ENCODE measurements at places on chromosomes 6 and 20.

DNA sequence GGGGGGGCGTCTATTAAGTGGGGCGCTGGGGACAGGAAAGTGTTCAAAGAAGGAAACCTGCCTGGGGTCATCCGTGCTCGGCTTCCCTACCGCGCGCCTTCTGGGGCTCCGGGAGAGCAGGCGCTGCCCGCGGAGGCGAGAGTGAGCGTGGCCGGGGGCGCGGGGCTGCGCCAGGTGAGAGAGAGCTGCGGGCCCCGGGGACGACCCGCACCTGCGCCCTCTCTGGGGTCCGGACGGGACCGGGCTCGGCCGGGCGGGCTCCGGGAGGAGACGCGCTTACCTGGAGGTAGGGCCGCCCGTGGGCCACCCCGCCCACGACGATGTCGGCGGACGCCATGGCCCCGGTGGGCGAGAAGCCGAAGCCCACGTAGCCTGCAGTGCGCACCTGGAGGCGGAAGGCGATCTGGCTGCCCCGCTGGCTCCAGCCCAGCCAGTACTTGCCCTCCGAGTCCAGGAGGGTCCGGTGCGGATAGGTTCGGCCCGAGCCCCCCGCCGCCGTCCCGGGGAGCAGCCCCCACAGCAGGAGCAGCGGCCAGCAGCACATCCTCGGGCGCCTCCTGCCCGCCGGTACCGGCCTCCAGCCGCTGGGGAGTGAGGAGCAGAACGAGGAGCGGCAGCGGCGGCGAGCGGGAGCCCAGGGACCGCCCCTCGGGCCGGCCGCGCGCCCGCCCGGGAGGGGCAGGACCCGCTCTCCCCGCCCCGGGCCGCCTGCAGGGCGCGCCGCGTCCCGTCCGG, at the start of gene MOXD1:
Gene MOXD1 (minus strand): TSS at position 593 of the 735 bp plus-strand sequence. CDS start 49 bp downstream, at position 544.
- no peak for DNase-seq

GRCh38 chr6:33895296-33895695, 91.5 kb upstream of the MLN start:
- DNase-seq, result no peak

GRCh38 chr6:146697921-146698320, 99.1 kb downstream of the ADGB start:
- DNase-seq, result no peak

GRCh38 chr20:23222531-23223200, 127.9 kb upstream of the NXT1 start:
- no peak for DNase-seq

- DNase-seq, result no peak
These were observed 65.2 kb downstream of the STX11 start for GRCh38 chr6:144215402-144215931.

- DNase-seq, result no peak
These were observed 3.1 kb downstream of the GABRR2 start for GRCh38 chr6:89311853-89312531.

GRCh38 chr6:120736740-120737139, 597.5 kb downstream of the TBC1D32 start:
- no peak for DNase-seq

DNA sequence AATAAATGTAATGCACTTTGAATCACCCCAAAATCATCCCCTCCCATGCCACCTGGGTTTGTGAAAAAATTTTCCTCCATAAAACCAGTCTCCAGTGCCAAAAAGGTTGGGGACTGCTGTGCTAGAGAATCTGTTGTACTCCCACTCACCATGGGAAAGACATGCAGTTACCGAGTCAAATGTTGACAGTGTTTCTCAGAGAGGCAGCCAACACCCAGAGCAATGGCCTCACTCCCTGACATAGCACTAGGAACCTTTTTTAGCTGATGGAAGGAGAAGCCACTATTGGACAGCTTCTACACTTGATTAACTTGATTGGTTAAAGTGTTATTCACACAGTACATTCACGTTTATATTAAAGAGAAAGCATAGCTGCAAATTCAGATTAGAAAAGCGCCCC, 59.8 kb upstream of the MANEA start:
- no peak for DNase-seq

GRCh38 chr6:40672087-40672486, 84.9 kb upstream of the LRFN2 start:
- no peak for DNase-seq

DNA sequence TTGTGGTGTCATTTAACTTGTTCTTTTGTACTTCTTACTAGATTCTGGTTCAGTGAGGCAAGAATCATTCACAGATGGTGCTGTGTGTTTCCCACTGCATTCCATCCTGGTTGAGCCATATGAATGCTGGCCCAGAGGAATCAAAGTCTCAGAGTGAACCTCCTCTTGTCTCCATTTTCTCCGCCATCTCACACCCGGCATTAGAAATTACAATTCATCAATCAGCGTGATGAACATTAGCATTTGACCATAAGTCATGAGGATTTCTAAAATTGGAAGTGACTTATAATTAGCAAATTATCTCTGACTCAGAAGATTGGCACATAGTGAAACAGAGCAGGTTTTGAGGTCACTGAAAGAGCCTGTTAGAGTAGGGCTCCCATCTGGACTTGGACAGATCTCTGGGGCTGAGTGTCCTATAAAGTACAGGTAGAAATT, 25.2 kb downstream of the TNFAIP3 start:
- DNase-seq, result no peak

- no peak for DNase-seq
These were observed 123.6 kb upstream of the TNFAIP3 start for GRCh38 chr6:137743493-137743892.

DNA sequence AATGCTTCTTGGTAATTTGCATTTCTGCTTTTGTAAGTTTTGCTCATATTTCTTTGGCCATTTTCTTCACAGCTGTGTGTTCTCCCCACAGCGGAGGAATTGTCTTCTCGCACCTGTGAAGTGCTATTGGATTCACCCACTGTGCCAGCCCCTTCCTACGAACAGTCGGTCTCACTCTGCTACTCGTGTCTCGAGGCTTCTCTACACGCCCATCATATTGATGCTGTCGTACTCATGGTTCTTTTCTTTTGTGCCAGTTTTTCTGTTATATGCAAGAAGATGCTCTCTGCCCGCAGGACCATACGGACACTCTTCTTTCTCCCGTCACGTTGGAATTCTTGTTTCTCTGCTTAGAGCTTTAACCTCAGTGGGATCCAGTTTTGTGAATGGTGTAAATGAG, 200.3 kb downstream of the DLL1 start:
- DNase-seq, result no peak

GRCh38 chr6:104940238-104940892, 16.5 kb upstream of the LIN28B start:
- DNase-seq, result no peak

DNA sequence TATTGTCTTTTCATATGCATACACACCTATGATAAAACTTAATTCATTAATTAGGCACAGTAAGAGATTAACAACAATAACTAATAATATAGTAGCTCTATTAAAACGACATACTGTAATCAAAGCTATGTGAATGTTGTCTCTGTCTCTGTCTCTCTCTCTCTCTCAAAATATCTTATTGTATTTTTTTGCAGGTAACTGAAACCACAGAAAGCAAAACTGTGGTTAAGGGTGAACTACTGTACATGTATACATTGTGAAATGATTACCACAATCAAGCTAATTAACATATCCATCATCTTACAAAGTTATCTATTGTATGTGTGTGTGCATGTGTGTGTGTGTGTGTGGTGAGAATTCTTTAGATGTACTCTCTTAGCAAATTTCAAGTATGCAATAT, 242.0 kb upstream of the RSPO3 start:
- no peak for DNase-seq

DNA sequence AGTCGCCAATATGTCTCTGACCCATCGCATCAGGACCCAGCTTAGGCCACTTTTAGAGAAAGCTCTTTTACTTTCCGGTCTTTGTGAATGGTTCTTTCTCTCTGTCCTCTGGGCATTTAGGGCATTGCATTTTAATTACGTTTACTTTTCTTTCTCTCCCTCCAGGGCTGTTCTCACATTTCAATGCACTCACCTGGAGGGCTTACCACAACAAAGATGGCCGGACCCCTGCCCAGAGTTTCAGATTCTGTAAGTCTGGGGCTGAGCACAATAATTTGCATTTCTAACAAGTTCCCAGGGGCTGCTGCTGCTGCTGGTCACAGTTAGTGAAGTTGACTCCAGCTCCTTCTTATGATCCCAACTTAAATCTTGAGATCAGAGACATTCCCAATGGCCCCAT, 3.0 kb downstream of the ANKRD66 start:
- no peak for DNase-seq

DNA sequence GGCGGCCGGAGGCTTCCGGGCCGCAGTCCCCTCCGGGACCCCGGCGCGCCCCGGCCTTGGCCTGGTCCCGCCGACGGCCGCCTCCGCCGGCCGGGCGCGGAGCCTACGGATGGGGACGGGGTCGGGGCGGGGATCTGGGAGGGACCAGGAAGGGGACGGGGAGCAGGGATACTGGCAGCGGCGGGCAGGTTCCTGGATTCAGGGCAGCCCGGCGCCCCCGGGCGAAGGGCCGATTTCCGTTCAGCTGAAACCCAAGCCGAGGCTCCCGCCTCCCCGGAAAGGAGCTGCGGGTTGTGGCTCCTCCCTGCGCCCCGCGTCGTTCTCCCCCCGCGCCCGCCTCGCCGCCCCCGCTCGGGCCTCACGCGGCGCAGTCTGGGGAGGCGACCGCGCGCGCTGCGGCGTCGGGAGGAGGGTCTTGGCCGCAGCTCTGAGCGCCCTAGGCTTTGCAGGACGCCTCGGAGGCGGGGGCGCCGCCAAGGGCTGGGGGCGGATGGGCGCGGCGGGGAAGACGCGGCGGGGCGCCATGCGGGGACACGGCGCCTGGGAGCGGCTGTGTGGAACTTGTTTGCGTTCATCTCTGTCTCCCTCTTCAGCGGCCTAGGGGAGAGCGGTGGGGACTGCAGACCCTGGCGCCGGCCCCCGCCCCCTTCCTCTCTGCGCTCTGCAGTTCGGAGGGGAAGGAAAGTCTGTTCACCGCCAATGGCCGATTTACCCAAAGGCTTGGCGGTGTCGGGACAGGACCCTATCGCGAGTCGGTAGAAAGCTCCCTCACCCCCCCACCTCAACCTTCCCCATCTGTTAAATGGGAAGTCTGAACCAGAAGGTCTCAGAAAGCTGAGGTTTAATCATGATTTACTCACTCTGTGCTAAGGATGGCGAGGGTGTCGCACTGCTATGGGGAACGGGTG, 22.7 kb upstream of the TMEM181 start:
- DNase-seq, result no peak

All from activated CD4-positive, alpha-beta T cell treated with anti-CD3 and anti-CD28 coated beads for 1 hour (primary cell).